Stimulated activated CD4-positive, alpha-beta T cell treated with anti-CD3 and anti-CD28 coated beads, TNF-alpha, amount 100 ng/mL, for 4 hours (primary cell): ENCODE measurements at places on chromosomes 3 and 15.

- no peak for DNase-seq
Observed at GRCh38 chr15:82307714-82308081, 41.6 kb downstream of the GOLGA6L10 start.

- no peak for DNase-seq
Observed at GRCh38 chr15:69658411-69658945, 205.9 kb downstream of the RPLP1 start.

GRCh38 chr3:148654433-148654832 is 43.3 kb upstream of the AGTR1 start:
- DNase-seq = no peak

- no peak for DNase-seq
Observed at GRCh38 chr3:129360171-129360611, 68.2 kb downstream of the EFCAB12 start.

DNA sequence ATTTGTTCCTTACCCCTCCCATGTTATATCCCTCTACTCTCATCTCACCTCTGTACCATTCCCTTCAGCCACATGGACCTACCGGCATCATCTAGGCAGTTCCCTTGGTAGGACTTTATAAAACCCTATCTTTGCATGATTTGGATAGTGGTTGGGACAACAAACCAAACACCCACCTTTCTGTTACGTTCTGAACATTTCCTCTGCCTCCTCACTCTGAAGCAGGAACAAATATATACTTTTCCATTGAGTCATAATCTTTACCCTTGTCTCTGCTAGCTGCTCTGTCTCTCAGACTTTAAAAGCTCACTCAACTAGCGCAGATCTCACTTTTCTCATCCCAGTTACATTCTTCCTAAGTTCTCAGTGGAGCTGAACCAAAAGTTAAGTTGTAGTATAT is 17.8 kb downstream of the UBXN7 start:
- DNase-seq = no peak

DNA sequence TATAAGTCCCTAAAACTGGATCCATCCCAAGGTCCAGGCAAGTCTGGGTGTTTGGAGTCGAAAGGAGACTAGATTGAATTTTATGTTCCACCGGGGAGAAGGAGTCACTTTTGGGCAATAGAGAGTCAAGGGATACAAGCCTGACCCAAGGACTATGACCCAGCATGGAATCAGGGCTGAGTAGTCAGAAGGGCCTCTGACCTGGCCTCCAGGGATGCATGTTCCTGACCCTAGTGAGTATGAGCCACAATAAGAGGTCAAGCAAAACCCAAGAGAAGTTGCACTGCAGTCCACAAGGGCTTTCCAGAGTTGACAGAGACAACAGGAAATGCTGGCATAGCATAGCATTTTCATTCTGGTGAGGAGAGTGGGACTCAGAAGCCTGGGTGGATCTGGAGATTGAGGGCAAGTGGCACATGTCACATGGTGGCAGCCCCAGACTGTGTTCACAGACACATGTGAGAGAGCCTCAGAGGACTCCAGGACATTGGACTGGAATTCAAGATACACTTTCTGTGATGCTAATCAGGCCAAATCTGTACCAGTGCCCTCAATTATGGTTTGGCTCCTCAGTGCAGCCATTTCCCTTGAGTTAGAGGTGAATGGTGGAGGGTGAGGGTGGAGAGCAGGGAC is 66.9 kb downstream of the TFG start:
- DNase-seq = no peak

- no peak for DNase-seq
Observed at GRCh38 chr3:25665315-25666280, 891 bp upstream of the TOP2B start.

DNA sequence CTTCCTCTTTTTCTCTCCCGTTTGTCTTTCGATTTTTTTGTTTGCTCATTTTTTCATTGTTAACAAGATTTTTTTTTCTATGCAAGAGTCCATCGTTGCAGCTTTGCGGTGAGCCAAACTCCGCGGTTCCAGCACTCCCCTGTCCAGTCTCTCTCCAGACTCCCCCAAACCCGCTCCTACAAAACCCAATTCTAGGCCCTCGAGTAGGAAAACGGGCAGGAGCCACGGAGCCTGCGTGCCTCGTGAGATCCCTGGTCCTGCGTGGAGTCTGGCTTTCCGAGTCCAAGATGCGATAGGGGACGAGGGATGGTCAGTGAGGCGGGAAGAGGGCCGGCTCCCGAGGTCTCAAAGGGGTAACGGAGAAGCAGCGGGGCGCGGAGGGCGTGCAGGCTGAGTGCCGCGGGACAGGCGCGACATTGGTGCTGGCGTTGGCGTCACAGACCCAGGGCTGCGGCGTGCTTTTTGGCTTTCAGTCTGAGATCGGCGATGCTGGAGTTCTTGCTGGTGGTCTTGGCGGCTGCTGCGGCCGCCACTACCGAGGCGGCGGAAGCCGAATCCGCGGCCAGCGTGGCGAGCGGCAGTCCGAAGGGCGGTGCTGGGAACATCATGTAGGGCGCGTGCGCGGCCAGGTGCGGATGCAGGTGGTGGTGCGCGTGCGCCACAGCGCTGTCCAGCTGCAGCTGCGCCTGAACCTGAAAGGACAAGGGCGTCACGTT is 8.5 kb downstream of the SHOX2 start:
- DNase-seq = no peak

GRCh38 chr3:101163554-101163953 is 156.8 kb downstream of the IMPG2 start:
- DNase-seq = no peak

- DNase-seq = no peak
Observed at GRCh38 chr3:72746430-72747411, 101.5 kb downstream of the SHQ1 start.

DNA sequence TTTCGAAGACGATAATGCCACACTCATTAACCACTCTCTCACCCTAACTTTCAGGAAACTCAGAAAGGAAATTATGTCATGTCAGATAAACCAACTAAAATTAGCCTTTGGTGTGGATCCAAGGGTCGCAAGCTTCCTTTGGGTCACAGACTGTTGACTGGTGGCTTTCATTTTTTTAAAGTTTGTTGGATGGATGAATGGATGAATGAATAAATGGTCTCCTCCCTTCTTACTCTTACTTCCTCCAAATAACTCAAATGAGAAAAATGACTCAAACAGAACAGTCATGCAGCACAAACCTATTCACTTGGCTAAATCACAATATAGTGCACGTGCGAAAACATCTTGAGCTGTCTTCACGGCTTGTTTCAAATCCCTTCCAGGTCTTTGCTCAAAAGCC is 82.9 kb upstream of the HACD2 start:
- no peak for DNase-seq
